ENCODE measurements at places on chromosomes 7 and 10.
A peak's percentile ranks its signal among the peaks of the same experiment; 100 is the strongest.

GRCh38 chr10:73876566-73876965 lies 2.2 kb upstream of the CAMK2G start:
- no peak for DNase-seq

DNA sequence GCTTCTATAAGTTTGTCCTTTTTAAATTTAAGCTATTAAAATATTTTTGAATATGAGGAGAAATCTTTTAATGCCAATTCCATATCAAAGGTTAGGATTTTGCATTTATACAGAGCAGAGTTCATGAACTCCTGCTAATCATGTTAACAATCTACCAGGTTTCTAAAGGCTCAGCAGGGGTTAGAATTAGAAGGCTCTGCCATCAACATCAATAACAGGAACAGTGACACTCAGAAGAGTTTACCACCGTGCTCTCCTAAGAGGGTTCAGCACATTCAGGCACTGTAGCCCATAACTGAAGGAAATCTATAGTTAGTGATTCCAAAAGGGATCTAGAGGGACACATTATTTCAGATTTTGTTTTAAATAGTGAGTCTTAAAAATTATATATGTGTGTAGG lies 100.1 kb downstream of the HOXA1 start:
- DNase-seq: no peak

DNA sequence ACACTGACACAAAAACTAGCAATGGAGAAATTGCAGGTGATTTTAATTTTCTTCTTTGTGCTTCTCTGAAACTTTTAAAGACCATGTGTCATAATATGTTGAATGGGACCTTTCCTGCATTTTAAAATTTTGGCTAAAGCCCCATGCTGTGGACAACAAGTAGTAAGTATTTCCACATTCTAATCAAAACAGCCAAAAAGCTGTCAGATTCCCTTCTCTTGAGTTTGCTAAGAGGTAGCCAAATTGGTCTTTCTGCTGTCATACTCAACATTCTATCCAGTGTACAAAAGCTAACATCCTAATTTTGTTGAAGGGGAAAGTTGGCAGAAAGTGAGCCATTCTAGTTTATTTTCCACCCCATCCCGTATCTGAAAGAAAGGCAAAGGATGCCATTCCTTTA lies 447.6 kb downstream of the TFEC start:
- no peak for DNase-seq

DNA sequence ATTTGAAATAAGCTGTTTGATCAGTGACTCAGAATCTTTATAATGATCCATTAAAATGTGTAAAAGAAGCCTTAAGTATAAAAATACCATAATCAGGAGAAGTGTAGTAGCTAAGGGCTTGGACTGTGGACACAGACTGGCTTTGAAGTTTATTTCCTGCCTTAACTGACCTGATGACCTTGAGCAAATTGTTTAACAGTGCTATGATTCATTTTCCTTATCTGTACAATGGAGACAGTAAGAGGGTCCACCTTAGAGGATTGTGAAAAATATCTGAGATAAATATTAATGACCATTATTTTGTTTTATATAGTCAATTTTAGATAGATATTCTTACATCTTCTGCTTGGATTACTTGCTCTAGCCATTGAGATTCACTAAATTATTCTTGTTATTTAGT lies 13.3 kb upstream of the RPA3 start:
- DNase-seq: no peak

DNA sequence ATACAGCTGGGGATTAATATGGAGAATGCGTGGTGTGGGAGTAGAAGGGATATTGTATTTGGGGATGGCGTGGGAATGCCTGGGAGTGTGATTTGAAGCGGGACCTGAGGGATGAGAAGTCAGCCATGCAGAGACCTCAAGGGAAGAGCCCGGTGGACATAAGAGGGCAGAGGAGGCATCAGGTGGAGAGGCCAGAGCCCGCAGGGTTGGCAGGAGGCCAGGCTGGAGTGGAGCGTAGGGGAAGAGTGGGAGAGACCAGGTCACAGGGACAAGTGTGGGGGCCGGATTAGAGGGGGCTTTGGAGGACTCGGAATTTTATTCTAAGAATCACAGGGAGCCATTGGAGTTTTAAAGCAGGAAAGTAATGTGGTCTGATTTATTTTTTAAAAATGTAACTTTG lies 2.0 kb downstream of the NDUFB2 start:
- DNase-seq: no peak

- no peak for DNase-seq
These were observed 347.8 kb upstream of the NFE2L3 start for GRCh38 chr7:25804154-25804553.

DNA sequence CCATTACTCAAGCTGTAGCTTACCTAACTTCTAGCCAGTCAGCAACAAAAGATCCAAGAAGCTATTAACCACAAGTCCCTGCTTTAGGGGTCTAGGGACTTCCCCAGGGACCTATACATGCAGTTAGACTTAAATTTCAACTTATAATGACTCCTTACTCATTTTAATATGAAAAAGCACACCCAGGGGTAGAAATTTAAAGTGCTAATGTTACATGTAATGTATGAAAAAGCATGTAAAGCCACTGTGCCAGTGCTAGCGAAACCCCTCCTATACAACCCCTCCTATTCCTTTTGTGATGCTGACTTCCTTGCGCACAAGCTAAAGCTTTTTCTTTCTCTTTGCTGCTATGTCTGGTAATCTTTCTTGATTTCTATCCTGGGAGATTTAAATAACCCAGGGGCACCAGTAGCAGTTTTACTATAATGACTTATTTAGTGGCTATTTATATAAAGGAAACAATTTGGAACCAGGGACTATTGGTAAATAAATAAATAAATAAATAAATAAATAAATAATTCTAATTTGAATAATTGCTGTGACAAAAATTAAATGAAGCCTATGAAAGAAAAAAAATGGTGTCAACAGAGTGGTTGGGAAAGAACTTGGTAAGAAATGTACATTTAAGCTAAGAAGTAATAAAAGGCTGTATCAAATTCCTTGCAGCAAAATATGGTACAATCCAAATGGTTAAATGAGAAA lies 110.5 kb upstream of the MAGI2 start:
- DNase-seq: no peak

- no peak for DNase-seq
These were observed 222.8 kb downstream of the TNS3 start for GRCh38 chr7:47358944-47359588.

GRCh38 chr7:1849351-1850041 lies 179.4 kb downstream of the ELFN1 start:
- DNase-seq: no peak

DNA sequence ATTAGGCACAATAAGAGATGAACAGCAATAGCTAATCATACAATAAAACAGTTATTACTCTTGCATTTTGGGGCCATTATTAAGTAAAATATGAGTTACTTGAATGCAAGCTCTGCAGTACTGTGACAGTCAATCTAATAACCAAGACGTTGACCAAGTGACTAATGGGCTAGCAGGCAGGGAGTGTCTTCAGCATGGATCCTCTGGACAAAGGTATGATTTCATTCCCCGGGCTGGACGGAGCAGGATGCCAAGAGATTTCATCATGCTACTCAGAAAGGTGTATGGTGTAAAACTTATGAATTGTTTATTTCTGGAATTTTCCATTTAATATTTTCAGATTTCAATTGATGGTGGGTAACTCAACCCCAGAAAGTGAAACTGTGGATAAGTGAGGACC lies 80.9 kb downstream of the SHH start:
- no peak for DNase-seq

DNA sequence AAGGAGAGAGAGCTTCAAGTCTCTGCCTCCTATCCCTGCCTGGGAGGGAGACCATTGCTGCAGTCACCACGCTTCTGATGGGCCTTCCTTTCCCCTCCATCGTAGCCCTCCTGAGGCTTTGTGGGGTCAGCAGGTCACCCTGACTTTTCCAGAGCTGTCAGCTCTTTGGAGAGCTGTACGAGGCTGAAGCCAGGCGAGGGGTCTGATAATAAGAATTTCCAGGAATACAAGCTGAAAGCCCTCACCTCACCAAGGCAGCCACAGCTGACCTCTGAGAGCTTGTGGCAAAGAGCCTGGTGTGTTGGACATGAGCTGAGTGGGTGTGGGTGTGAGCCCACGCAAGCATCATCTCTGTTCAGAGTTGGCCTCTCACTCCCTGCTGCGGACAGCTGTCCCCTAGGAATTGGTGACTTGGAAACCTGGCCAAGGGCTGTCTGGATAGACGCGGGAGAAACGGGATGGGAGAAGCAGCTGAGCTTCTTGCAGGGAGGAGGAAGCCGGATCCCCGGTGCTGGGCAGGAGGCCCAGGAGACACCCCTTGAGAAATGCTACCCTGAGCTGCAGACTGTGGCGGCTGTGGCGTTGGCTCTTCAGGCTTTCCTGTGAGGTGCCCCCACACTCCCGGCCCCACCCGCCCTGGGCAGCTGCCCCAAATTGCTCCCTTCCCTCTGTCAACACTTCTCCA lies 122.1 kb upstream of the BTBD16 start:
- DNase-seq: no peak

DNA sequence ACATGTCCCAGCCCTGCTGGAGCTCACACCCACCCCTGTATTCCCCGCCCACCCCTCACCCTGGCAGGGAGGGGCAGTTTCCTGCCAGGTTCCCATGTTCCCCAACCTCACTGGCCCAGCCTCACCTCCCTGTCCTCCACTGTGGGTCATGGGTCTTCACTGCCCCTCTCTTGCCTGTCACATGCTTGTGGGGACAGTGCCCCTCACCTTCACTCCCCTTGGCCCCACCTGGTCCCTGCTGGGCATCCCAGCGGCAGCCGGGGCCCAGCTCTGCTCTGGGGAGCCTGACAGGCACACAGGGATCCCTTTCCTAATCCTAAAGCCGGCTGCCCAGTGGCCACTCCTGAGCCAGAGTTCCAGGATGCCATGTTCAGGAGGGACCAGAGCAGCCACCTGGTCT lies 21.4 kb upstream of the ZNF862 start:
- DNase-seq: no peak

DNA sequence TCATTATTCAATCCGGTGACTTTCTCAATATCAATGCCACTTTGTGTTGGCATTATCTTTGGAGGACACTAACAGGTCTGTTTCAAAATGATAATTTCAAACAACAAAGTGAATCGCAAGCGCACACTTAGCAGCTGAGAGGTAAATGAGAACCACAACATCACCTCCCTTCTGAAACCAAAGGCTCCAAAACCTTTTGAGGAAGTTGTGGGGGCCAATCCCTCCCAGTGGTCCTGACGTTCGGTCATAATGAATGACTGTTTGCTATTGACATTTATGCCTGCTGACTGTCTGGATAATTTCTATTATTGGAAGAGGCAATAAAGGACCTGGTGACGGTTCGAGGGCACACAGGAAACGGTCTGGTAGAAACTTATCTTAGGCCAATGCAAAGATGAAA lies 1.8 kb downstream of the ADARB2 start:
- no peak for DNase-seq

GRCh38 chr7:139820089-139820488 lies 9.0 kb upstream of the TBXAS1 start:
- DNase-seq: peak; percentile 67

GRCh38 chr10:70007116-70007820 lies 45.4 kb upstream of the MACROH2A2 start:
- DNase-seq: no peak

- no peak for DNase-seq
These were observed 38.7 kb downstream of the GPR26 start for GRCh38 chr10:123704812-123705211.

GRCh38 chr10:113042868-113043267 lies 92.8 kb downstream of the TCF7L2 start:
- peak; percentile 98 for DNase-seq

DNA sequence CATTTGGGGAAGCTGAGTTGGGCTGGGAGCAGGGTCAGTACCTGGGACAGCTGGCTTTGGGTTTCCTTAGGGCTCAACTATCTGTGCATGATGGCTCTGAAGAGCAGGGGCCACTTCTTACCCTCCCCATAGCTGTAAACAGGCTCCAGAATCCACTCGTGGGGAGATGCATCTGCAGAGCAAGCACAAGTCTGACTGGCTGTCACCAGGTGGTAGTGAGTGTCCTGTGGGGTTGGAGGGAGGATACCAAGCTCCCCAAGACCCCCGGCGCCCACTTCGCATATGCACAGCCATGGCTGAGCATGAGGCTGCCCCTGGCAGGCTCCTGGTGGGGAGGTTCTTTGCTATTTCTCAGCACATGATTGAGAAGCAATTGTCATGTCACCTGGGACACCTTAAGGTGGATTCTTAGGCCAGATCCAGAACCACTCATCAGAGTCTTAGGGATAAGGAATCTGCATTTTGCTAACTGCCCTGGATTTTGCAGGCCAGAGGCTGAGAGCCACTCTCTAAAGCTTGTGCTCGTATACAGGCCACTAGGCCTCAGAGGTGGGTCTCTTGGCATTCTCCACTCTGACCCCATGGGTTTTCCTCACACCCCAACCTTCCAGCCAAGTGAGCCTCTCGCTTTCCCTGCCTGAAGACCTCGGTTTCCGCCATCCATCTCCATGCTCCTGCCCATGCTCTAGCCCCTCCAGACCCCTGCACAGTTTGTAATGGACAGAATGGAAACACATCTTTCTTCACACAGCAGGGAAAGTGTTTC lies 53.7 kb downstream of the ADCY1 start:
- DNase-seq: no peak

- DNase-seq: no peak
These were observed 80.3 kb downstream of the AMPH start for GRCh38 chr7:38550836-38551235.

GRCh38 chr10:78458983-78459638 lies 425.4 kb downstream of the RPS24 start:
- no peak for DNase-seq

DNA sequence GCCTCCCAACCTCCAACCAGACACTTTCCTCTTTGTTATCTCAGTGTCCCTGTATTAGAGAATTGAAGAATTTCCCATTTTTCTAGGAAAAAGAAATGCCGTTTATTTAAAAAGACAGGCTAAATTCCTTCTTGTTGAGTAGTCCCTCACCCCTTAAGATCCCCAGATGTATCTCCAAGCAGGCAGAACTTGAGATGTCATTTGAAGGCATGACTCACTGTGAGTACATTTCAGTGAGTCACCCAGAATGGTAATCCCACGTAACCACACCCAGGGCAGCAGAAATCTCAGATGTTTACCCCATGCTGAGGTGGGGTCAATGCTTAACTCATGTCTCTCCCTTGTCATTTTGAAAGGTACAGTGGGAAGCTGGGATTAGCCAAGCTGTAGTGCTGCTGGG lies 4.4 kb downstream of the ZNF655 start:
- peak; percentile 92 for DNase-seq

DNA sequence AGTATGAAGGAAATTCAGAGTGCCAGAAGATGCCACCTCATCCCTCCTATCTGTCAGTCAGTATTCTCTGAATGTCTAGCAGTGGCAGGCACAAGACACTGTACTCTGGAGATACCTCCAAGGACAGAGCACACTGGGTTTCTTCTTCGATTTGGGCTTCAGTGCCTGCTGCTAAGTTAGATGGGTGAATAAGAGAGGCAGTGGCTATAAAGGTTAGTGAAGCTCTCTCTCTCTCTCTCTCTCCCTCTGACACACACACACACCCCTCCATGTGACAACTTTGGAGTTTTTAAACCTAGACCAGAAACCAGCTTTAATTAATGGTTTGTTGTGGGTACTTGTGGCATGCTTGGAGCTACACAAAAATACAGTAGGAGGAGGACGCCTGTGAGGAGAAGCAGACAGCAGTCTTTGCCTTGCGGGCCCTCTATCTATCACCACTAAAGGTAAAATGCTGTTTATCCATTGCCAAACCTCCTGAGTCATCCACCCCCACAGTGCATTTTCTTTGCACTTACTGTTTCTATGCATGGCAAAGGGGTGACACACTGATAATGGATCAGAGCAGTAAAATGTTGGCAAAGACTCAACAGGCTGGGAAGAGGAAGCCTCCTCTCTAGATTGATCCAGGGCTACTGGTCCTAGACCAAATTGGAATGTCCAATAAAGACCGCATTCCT lies 102.5 kb downstream of the TRIL start:
- DNase-seq: no peak

GRCh38 chr7:29426587-29426986 lies 137.0 kb upstream of the PRR15 start:
- DNase-seq: no peak

GRCh38 chr7:85882335-85882734 lies 695.5 kb upstream of the SEMA3D start:
- no peak for DNase-seq

All from inflammatory macrophage treated with lipopolysaccharide for 4 hours (primary cell).